ENCODE measurements at places on chromosomes 12 and 14. TPM values are rescaled to one million over a fixed set of nuclear protein-coding genes. Genes with fewer than 3 reads are reported as not detected.

The CPNE8 gene
- total RNA-seq = 8.5 TPM

The HHIPL1 gene
- not detected for total RNA-seq

The RIMBP2 gene
- not detected for total RNA-seq

The PXN gene
- 80.8 TPM for total RNA-seq

The PRB2 gene
- total RNA-seq = not detected

The SMIM10L1 gene
- 6.3 TPM for total RNA-seq

The TAS2R13 gene
- 0.94 TPM for total RNA-seq

The CLEC6A gene
- 1.0 TPM for total RNA-seq

The E2F7 gene
- total RNA-seq = 0.10 TPM

The PTCSC3 gene
- not detected for total RNA-seq

The KLRG1 gene
- total RNA-seq = 23.6 TPM

The LRFN5 gene
- total RNA-seq = not detected

The GYS2 gene
- not detected for total RNA-seq

The TAS2R50 gene
- total RNA-seq = 0.31 TPM

The PIWIL1 gene
- total RNA-seq = not detected

The PPFIA2 gene
- total RNA-seq = not detected

The MYF5 gene
- not detected for total RNA-seq

The RERGL gene
- not detected for total RNA-seq

The DEGS2 gene
- 0.21 TPM for total RNA-seq

The SPTB gene
- total RNA-seq = 1.5 TPM

The FGF23 gene
- total RNA-seq = not detected

The EAPP gene
- total RNA-seq = 124 TPM

The BATF gene
- total RNA-seq = 7.7 TPM

The FGF6 gene
- not detected for total RNA-seq

The C12orf42 gene
- 11.1 TPM for total RNA-seq

The GRIP1 gene
- total RNA-seq = 0.94 TPM

The FGFR1OP2 gene
- total RNA-seq = 83.7 TPM

The ALDH6A1 gene
- total RNA-seq = 6.6 TPM

The HNRNPA1 gene
- total RNA-seq = 766 TPM

The PTPRQ gene
- not detected for total RNA-seq

The ART4 gene
- not detected for total RNA-seq

The CELA1 gene
- total RNA-seq = not detected

The GRIN2B gene
- total RNA-seq = under 0.01 TPM

The TRIM9 gene
- total RNA-seq = 0.42 TPM

The AQP6 gene
- not detected for total RNA-seq

The KRT71 gene
- not detected for total RNA-seq

The KLHDC1 gene
- total RNA-seq = 14.9 TPM

The ABHD12B gene
- total RNA-seq = not detected

The NDRG2 gene
- 9.7 TPM for total RNA-seq

The RIPK3 gene
- total RNA-seq = 9.9 TPM

The SLC8A3 gene
- total RNA-seq = 1.0 TPM
